ENCODE measurements at places on chromosomes 6 and 20.

- DNase-seq = no peak
These were observed 501.0 kb upstream of the MARCKS start for GRCh38 chr6:113356139-113356538.

DNA sequence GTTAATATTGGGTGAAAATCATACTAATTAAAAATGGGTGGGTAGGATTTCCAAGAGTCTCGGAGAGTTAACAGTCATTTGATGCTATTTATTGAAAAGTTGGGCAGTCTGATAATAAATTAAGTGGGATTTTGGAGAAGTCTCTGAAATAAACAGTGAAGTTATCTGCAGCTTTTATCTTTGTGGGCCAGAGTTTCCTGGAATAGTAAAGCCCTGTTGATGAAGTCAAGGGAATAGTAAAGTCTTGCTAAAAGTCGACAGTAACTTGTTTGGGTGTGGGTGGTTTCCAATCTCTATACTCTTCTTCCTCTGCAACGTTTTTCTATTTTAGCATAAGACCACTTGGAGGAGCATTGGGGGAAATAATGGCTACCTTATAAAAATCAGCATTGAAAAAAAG is 493.6 kb downstream of the EPM2A start:
- DNase-seq = no peak

GRCh38 chr6:53858913-53859312 is 64.1 kb downstream of the LRRC1 start:
- DNase-seq = no peak

GRCh38 chr6:16055852-16056251 is 73.0 kb upstream of the MYLIP start:
- DNase-seq = no peak

GRCh38 chr6:21808551-21809242 is 215.1 kb downstream of the SOX4 start:
- peak; percentile 77 for DNase-seq

DNA sequence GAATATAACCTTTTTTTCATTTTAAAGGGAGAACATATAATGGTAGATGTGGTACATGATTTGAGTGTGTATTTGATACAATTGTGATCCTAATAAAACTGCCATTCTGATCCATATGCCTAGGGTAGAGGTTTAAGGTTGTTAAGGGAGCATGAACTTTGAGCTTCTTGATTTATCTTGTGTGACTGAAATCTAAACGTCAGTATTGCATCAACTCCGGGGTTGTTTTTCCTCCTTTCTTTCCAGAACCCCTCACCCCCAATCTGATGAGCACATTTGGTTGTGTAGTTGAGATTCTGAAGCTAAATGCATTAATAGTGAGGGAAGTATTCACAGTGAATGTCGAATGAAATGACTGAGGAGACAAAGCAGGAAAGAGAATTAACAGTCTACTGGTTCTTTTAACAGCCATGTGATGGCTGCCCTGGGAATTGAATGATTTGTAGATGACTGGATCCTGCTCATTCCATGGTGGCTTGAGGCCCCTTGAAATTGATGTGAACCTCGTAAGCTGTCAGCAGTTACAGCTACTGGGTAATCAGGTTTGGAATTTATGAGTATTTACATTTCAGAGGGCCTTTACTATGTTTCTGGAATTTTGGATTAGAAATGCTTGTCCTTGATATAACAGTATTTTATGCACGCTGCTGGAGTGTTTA is 44.8 kb downstream of the FARS2 start:
- no peak for DNase-seq

DNA sequence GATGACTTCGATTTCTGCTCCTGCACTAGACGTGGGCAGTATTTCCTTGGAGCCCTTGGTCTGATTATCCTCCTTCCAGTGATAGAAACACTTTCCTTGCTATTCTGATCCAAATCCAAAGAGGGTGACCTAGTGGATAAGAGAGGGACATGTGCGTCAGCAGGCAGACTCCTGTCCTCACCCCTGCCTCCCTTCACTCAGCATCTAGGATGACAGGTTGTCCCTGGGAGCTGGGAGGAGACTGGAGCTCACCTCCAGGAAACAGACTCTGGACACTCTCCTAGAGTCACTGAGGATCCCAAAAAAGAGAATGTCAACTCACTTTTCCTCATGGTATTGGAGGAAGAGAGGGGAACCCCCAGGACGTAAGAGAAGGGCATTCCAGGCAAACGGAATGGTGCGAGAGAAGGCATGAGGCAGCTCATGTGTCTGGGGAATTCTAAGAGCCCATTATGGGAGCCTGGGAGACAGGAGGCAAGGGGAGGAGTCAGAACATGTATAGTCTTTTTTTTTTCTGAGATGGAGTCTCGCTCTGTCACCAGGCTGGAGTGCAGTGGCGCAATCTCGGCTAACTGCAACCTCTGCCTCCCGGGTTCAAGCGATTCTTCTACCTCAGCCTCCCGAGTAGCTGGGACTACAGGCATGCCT is 2.2 kb downstream of the C20orf173 start:
- no peak for DNase-seq

- no peak for DNase-seq
These were observed 44.9 kb upstream of the TMEM200A start for GRCh38 chr6:130320908-130321307.

DNA sequence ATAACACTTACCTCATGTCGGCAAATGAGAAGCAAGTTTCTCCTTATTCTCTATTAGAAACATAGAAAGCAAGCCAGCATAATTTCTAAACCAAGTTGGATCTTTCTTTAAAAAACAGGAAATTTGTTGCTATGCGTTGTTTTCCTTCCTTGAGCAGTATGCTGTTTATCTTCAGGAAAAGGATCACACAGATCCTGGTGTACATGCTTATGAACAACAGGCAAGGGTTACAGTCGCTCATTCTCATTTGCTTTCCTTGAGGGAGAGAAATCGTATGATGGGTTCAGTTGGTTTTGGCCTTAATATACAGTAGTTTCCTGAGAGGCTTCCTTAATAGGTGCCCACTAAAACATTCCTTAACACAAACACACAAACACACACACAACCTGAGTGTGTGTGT is 118.8 kb downstream of the FYN start:
- no peak for DNase-seq

GRCh38 chr20:8388141-8388540 is 256.1 kb downstream of the PLCB1 start:
- no peak for DNase-seq

GRCh38 chr20:24981790-24982189 is 10.8 kb downstream of the APMAP start:
- no peak for DNase-seq

GRCh38 chr20:53068241-53068640 is 96.1 kb downstream of the TSHZ2 start:
- DNase-seq = no peak

GRCh38 chr20:41616228-41616627 is 1.9 kb downstream of the CHD6 start:
- DNase-seq = peak; percentile 3

- DNase-seq = no peak
These were observed 15.7 kb upstream of the CDKN1A start for GRCh38 chr6:36662827-36663256.

Measured in NCI-H1105 (cell line).